ENCODE measurements at places on chromosomes 13 and 19.

- no peak overlapping the region for H3K4me3 ChIP-seq
- no peaks in the 10 kb centered on the region for H3K36me3 ChIP-seq
- no peaks in the 10 kb centered on the region for H3K4me1 ChIP-seq
- H3K27ac ChIP-seq = no peak overlapping the region
- DNase-seq = peak; percentile 44
Measured at GRCh38 chr19:33241530-33242101, 16.0 kb upstream of the SLC7A10 start.

- H3K4me3 ChIP-seq = no peak overlapping the region
- no peak for DNase-seq
Measured at GRCh38 chr13:36377826-36378468, 31.8 kb upstream of the SPART start.

DNA sequence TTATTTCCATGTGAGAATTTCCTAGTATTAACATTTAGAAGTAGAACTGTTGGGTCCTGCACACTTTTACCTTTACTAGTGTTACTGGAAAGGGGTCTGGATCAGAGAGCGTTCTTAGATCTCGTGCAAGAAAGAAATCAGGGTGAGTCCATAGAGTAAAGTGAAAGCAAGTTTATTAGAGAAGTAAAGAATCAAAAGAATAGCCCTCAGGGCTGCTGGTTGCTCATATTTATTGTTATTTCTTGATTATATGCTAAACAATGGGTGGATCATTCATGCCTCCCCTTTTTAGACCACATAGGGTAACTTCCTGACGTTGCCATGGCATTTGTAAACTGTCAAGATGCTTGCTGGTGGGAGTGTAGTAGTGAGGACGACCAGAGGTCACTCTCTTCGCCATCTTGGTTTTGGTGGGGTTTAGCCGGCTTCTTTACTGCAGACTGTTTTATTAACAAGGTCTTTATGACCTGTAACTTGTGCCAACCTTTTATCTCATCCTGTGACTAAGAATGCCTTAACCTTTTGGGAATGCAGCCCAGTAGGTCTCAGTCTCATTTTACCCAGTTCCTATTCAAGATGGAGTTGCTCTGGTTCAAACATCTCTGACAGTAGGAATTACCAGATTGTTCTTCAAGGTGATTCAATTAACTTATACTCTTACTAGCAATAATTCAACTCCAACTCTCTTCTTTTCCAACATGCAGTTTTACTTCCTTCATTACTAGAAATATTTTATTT is 27.4 kb downstream of the NDFIP2 start:
- peaks cover 69% of the 10 kb centered on the region for H3K4me1 ChIP-seq
- no peak for DNase-seq
- peaks cover 31% of the 10 kb centered on the region for H3K36me3 ChIP-seq
- H3K4me3 ChIP-seq = no peak overlapping the region

DNA sequence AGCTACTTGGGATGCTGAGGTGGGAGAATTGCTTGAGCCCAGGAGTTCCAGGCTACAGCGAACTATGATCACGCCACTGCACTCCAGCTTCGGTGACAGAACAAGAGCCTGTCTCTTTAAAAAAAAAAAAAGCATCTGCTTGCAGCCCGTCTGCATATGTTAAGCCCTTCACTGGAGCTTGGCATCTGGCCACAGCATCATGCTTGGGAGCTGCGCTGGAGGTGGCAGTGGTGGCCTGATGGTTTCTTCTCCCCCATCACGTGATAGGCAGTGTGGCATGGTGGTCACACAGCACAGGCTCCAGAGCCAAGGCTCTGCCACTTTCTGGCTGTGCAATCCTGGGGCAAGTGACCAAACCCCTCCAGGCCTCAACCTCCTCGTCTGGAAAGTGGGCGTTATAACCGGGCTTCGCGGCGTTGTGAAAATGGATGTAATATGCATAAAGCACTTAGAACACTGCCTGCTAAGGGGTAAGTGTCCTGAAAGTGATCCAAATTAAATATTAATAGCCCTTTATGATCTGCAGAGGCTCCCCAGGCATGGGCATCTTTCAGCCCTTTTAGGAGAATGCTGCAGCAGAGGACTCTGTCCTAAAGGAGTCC is 24.4 kb downstream of the MARK4 start:
- DNase-seq = no peak
- H3K36me3 ChIP-seq = peaks cover 19% of the 10 kb centered on the region
- no peaks in the 10 kb centered on the region for H3K4me1 ChIP-seq
- no peak overlapping the region for H3K4me3 ChIP-seq
- no peaks in the 10 kb centered on the region for H3K27me3 ChIP-seq

DNA sequence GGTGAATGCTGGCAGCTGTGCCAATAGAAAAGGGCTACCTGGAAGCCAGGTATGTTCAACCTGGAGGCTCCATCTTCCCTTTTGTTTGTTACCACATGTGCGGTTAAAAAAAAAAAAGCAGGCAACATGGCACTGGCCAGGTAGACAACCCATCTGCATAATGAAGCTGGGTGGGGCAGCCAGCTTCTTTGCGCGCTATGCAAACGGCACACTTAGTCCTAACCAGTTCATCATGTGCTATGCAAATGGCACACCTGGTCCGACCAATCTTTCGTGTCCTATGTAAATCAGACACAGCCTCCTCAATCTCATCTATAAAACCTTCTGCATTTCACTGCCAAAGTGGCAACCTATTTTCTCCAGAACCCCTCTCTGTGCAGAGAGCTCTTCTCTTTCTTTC is 11.3 kb upstream of the IGSF23 start:
- H3K27ac ChIP-seq = no peak overlapping the region
- H3K36me3 ChIP-seq = no peaks in the 10 kb centered on the region
- peaks cover 3% of the 10 kb centered on the region for H3K4me1 ChIP-seq
- no peak overlapping the region for H3K4me3 ChIP-seq

- no peak overlapping the region for H3K4me3 ChIP-seq
- no peaks in the 10 kb centered on the region for H3K36me3 ChIP-seq
- DNase-seq = no peak
- peaks cover 14% of the 10 kb centered on the region for H3K4me1 ChIP-seq
- no peak overlapping the region for H3K27ac ChIP-seq
- peaks cover 51% of the 10 kb centered on the region for H3K27me3 ChIP-seq
Measured at GRCh38 chr13:106498158-106498557, 37.3 kb downstream of the EFNB2 start.
